Renal cortex interstitium (tissue), 15 donors: ENCODE measurements at places on chromosomes 6 and 20. TPM values are rescaled to one million over a fixed set of nuclear protein-coding genes. Genes with fewer than 3 reads are reported as not detected.

The TFEB gene
- 9.8 TPM for polyA plus RNA-seq

The WFDC10B gene
- polyA plus RNA-seq: not detected

DNA sequence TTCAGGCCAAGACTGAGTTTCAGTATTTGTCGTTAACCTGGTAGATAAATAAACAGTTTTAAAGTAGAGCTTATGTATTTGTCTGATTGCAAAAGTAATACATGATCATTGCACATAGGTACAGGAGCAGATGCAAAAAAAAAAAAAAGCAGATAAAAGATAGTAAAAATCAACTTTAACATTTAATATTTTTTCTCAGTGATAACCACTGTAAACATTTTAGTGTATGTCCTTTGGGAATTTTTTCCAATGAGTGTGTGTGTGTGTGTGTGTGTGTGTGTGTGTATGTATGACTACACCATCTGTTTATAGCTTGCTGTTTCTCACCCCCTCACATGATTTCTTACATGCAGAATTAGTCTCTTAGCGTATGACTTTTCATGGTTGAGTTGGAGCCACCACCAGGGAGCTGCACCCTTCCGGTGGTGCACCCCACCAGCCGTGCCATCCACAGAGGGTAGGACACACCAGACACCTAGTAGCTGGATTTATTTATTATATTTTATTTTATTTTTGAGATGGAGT, 26.3 kb downstream of the WRNIP1 start:
- DNase-seq: no peak

- DNase-seq: no peak
These were observed 164.6 kb upstream of the FAM83B start for GRCh38 chr6:54681987-54682386.

DNA sequence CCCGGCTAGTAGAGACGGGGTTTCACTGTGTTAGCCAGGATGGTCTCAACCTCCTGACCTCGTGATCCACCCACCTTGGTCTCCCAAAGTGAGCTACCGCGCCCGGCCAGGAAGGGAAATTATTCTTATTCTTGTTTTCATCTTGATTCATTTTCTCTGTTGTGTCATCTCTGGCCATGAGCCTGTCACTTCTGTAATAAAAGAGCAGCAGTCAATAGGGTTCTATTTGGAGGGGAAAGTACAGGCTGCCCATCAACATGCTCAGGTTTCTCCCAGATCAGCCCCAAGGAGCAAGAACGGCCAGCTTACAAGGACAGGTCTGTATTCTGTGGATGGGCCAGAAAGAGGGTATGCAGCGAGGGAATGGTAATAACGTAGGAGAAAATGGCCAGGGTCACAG, 345.0 kb downstream of the PREX1 start:
- DNase-seq: no peak

DNA sequence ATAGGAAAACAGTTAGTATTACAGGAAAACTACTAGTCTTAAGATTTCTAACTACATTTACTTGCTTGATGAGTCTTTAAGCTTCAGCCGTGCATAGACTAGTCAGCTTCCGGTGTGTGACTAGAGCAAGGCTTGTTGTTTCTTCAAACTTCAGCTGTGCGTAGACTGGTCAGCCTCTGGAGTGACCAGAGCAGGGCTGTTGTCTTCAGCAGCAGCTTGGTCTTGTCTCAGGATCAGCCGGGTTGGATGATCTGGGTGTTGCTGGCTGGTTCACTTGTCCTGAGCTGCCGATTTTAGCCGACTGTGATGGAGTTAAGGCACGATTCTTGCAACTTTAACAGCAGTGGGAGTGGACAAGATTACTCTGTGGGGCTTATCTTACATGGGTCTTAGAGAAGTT, 44.7 kb downstream of the HLA-C start:
- DNase-seq: no peak

GRCh38 chr20:57769756-57770155, 59.9 kb upstream of the PMEPA1 start:
- no peak for DNase-seq

DNA sequence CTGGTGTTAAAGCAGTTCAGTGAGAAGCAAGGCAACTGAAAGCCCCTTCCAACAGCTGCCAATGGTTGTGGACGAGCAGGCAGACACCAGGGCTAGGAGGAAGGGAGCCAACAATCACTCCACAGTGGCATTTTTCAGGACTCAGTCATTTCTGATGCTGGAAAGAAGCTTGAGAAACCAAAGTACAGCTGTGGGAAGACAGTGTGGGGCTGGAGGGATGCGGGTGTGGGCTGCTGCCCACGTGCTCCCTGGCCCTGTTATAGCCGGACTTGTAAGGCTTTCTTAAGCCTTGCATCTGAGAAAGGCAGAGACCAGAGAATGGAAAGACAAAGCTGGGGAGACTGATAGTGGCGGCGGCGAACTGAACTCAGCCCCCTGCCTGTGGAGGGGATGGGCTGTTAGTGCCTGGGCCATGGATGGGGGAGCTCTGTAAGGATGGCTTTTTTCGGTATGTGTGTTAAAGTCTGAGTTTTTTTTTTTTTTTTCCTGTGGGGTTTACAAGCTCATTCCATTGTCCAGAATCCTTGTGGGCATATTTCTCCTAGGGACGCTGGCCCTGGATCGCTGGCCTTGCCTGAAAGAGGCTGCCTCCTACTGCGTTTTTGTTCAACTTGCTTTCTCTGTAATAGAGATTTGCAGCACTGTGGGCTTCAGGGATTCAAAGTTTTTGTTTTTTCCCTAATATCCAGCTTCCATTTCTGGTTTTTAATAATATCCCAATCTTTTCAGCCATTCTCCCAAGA, 91.7 kb downstream of the GJA10 start:
- no peak for DNase-seq

The CNKSR3 gene
- polyA plus RNA-seq: 59.1 TPM

- DNase-seq: no peak
These were observed 287.0 kb downstream of the CLIC5 start for GRCh38 chr6:45728674-45729073.

GRCh38 chr20:63330940-63331339, 30.2 kb downstream of the CHRNA4 start:
- DNase-seq: no peak

DNA sequence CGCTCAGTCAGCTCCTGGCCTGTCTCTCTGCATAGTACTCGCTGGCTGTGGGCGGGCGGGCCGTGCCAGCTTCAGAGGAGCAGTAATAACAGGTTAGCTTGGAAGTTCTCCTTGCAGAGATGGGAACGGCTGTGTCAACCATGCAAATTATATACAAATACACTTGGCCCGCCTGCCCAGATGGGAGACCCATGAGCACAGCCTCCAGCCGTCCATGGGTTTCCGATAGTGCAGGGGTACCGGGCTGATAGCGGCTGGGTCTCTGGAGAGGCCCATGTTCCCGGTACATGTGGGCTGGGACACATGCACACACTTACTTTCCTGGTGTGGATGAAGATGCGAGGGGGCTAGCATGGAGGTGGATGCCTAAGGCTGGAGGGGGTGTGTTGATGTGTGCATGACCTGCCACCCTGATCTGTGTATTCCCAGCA, 12.8 kb upstream of the ZNF831 start:
- DNase-seq: no peak

GRCh38 chr6:155259204-155259603, 4.6 kb upstream of the CLDN20 start:
- no peak for DNase-seq

DNA sequence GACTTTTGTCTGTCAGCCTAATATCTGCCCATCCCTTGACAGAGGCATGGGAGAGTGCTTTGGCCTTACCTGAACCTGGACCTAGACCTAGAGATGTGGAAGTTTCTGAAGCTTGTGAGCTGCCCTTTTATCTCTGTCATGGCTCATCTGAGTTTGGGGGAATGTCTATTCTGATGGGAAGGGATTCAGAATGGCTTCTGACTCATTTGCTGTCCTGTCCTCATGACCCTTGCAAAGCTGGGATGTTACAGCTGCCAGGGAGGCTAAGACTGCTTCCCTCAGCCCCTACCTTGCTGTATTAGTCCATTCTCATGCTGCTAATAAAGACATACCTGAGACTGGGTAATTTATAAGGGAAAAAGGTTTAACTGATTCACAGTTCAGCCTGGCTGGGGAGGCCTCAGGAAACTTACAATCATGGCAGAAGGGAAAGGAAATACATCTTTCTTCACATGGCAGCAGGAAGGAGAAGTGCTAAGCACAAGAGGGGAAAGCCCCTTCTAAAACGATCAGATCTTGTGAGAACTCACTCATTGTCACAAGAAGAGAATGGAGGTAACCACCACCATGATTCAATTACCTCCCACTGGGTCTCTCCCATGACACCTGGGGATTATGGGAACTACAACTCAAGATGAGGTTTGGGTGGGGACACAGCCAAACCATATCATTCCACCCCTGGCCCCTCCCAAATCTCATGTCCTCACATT, 252.2 kb downstream of the ERMARD start:
- no peak for DNase-seq

GRCh38 chr6:35081426-35081851, 59.7 kb downstream of the TCP11 start:
- no peak for DNase-seq

- no peak for DNase-seq
These were observed 83.6 kb downstream of the SCAND1 start for GRCh38 chr20:35870541-35871258.

The MMP24 gene
- 2.6 TPM for polyA plus RNA-seq

DNA sequence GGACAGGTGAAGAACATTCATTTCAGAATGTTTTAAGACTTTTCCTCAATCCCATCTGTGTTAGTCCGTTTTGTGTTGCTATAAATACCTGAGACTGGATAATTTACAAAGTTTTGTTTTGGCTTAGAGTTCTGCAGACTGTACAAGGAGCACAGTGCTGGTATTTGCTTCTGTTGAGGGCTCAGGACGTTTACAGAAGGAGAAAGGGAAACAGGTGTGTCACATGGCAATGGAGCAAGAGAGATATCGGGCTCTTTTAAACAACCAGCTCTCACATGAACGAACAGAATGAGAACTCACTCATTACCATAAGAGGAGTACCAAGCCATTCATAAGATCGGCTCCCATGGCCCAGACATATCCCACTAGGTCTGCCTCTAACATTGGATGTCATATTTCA, 16.7 kb downstream of the MAP7 start:
- DNase-seq: no peak

- no peak for DNase-seq
These were observed 969.7 kb downstream of the KIF16B start for GRCh38 chr20:15603506-15603905.

The ADGB gene
- polyA plus RNA-seq: 0.46 TPM

- DNase-seq: no peak
These were observed 86.5 kb upstream of the MRPS10 start for GRCh38 chr6:42304053-42304712.

The TGM3 gene
- polyA plus RNA-seq: 0.58 TPM

DNA sequence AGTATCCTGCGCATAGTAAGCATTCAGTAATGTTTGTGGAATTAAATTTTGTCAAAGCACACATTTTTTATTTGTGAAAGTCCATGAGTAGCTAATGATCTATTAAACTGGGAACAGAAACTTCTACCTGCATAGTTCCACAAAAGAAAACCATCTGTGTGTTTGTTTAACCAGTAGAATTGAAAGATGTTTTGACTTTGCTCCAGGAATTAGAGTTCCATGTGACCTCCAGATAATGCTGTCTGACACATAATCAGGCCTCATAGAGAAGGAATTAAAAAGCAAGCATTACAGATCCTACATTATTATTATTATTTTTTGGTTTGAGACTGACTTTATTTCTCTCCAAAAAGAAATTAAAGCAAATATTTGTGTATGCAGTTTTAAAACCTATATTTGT, 126.5 kb downstream of the PACRG start:
- no peak for DNase-seq

The BCAS1 gene
- 3.5 TPM for polyA plus RNA-seq

DNA sequence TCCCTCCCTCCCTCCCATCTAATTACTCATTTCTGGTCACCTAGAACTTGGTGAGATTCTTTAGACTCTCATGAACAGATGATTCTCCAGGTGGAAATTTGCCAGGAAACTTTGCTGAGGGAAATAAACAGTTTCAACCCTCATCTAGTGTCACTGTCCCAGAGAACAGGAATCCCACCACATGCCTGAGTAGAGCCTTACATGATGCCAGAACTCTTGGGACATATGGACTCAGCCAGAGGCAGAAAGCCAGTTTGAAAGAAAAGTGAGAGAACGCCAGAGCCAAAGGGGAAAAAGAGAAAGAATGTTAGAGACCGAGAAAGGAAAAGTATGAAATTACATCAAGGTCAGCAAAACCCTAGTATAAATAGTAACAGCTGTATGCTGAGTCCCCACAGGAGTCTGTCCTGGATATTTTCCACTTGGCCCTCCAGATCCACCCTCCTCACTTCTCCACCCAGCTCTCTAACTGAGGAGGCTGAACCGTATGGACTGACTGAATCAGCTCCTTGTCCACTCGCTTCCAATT, 127.5 kb upstream of the COL21A1 start:
- no peak for DNase-seq

- DNase-seq: no peak
These were observed 9.8 kb downstream of the VEGFA start for GRCh38 chr6:43779852-43780236.

DNA sequence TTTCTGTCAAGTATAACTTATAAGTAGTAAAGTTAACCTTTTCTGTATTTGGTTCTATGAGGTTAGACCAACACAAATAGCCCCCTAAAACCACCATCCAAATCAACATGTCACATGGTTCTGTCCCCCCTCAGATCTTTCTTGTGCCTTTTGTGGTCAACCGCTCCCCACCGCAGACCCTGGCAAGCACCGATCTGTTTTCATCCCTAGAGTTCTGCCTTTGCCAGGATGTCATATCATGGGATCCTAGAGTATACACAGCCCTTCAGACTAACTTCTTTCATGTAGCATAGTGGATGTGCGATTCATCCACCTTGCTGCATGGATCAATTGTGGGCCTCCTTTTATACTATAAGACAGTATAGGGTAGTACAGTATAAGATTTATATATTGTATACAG, 124.3 kb downstream of the BCAS1 start:
- DNase-seq: no peak

The ASIP gene
- polyA plus RNA-seq: not detected

The GMPR gene
- 11.4 TPM for polyA plus RNA-seq

DNA sequence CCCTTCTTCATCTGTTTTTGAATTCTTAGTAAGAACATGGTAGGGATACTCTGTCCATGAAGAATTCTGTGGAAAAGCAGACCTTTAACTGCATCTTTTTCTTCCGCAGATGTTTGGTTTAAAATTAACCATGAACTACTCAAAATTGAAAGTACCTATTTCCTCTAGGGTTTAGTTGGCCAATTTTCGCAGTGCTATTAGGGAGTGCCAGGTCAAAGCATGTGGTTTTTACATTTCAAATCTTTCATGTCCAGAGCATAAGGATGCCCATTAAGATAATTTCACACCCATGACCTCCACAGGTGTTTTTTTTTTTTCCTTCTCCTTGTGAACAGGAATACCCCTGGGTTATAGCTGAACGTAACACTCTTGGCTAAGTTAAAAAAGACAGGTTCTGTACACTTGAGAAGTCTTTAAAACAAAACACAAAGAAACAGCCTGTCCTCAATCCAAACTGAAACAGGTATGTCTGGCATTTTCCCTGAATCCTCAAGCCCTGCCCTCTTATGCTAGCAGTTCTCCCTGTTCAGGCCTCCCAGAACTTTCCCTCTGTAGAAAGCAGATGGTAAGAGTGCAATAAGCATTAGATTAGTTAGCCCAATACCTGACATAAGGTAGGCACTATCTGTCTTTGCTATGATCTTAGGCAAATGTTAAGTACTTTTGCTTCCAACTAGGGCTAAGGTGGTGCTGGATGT, 67.1 kb downstream of the ELOVL5 start:
- DNase-seq: no peak

The ZNF334 gene
- polyA plus RNA-seq: 33.6 TPM

GRCh38 chr6:103783329-103783728, 1076.4 kb downstream of the HACE1 start:
- peak; percentile 9 for DNase-seq

The TAP1 gene
- 8.2 TPM for polyA plus RNA-seq

GRCh38 chr6:37556881-37557644, 57.4 kb upstream of the CCDC167 start:
- peak; percentile 51 for DNase-seq

GRCh38 chr6:14875481-14876063, 370.3 kb upstream of the JARID2 start:
- DNase-seq: no peak

The HLA-DRB5 gene
- 13.3 TPM for polyA plus RNA-seq
